Stimulated activated CD4-positive, alpha-beta T cell treated with anti-CD3 and anti-CD28 coated beads, Interleukin-15, amount 100 ng/mL, for 48 hours (primary cell): ENCODE measurements at places on chromosomes 6 and 20.

- DNase-seq, result no peak
Measured at GRCh38 chr20:497979-498378, 35.6 kb upstream of the TBC1D20 start.

GRCh38 chr6:137884149-137884909 lies 17.3 kb downstream of the TNFAIP3 start:
- DNase-seq, result no peak

DNA sequence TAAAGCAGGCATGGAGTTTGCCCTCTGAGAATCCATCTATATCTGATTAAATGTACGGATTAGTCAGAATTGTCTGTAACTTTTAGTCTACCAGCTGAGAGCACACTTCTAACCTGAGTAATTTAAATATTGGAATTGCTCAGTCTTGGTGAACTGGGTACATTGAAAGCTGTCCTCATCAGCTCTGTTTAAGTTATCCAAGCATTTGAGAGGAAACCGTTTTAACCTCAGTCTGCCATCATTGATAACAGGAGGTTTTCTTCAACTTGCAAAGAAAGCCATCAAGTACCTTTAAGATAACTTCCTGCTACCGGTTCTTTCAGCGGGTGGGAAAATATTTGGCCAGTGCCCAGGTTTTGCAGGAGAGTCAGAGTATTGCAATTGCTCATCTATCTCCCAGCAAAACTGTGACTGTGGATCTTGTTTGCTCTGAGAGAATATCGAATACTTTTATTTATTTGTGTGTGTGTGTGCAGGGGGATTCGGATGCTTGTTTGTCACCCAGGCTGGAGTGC lies 31.1 kb upstream of the F13A1 start:
- DNase-seq, result no peak

DNA sequence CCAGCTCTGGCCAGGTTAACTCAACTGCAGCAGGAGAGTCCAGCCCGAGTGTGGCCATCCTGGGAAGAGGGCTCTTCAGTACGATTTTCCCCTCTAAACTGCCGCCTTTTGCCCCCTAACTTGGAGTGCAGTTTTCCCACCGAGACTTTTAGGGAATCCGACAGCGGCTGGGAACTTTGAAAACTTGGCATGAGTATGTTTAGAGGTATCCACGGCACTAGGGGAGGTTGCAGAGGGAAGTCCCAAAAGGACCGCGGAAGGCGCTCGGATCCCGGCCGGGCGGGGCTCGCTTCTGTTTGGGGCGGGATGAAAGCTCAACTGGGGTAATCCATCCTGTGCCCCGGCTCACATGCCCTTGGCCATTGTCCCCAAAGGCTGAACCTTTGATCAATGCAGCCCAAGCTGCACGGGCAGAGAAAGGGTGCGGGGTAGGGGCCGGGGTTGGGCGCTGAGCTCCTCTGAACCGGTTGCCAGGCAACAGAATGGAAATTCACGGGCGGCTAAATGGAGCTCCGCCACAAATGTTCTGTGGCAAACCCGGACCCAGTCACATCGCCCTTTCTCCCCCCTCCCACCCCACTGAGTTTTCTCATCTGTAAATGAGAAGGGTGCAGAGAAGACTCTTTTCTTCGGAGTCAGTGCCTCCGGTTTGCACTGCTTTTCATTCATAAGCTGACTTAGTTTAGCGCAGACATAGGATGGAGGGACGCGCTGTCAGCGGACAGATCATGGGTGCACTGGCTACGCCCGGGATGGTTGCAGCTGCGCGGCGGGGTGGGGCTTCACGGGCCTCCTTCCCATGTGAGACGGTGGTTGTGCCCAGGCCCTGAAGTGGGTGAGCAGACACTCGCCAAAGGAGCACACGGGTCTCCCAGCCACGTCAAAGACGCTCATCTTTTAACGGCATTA lies 2.3 kb downstream of the BMP6 start:
- no peak for DNase-seq

DNA sequence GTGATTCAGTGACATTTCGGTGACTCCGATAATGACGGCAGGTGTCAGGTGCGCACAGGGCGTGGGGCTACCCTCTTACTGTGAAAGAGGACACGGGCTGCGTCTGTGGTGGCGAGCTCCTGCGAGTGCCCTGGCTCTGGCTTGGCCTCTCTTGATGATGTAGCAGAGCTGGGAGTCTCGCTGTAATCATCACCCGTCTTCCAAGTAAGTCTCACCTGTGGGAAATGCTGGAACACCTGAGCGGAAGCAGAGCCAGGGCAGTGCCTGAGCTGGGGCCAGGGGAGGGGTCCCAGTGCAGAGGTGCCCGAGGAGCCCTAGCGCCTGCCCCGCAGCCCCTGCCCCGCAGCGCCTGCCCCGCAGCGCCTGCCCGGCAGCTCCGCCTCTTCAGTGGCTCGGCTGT lies 4.8 kb downstream of the OSBPL2 start:
- DNase-seq, result no peak

DNA sequence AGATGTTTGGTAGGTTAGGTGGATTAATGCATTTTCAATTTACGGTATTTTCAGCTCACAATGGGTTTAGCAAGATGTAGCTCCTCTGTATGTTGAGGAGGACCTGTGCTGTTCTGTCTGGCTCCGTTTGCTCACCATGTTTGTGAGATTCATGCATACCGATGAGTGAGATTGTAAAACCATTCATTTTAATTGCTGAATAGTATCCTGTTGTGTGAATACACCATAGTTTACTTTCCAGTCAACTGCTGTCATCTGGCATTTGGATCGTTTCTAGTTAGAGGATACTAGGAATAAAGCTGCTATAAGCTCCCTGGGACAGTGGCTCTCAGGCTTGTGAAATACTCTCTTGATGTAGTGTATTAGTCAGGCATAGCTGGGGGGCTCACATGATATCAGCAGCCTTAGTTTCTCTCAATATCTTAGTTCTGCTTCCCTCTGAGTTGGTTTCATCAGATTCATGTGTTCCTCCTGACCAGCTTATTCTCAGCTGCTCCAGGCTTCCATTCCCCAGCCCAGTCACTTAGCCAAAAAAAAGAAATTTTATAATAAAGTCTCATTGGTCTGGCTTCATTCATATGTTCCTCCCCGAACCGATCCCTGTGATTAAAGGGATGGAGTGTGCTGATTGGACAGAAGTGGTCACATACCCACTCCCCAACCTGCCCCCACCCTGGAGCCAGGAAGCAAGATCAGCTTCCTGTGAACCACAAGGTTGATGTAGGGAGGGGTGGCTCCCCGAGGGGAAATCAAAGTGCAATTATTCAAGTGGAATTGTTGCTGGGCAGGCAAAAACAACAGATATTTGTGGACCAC lies 10.9 kb upstream of the B4GALT5 start:
- no peak for DNase-seq

DNA sequence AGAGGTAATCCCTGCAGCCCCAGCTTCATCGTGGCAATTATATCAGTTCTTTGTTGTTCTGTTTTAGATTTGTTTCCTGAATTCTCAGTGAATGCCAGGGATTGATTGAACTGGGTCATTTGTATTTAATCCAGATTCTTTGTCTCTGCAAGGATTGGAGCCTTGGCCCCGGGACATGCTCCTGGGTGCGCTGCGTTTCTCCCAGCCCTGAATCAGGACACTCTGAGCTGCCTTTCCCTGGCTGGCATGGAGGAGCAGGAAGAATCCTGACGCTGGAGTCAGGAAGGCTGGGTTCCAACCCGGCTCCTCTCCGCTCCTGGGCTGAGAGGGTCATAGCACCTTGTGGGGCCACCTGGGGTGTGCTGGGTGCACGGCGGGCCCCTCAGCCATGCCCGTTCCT lies 545.6 kb downstream of the QKI start:
- DNase-seq, result no peak
